GM04504 (cell line): ENCODE measurements at places on chromosomes 16 and 17.

DNA sequence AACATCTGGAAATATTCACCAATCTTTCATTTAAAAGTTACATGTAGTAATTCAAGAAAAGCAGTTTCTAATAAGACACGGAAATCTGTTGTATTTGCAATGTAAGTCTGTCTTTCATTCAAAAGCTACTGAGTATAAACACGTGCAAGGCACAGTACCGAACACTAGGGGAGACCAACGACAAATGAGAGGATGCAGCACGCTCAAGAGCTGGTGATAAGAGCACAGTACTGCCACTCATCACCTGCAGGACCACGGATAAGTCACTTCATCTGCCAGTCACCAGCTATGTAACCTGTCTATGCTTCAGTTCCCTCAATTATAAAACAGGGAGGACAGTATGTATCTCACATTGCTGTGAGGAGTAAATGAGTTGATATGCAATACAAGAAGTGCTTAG is 67.1 kb downstream of the CLEC18A start:
- no peak for DNase-seq

GRCh38 chr17:78825696-78826095 is 14.9 kb downstream of the USP36 start:
- no peak for DNase-seq

DNA sequence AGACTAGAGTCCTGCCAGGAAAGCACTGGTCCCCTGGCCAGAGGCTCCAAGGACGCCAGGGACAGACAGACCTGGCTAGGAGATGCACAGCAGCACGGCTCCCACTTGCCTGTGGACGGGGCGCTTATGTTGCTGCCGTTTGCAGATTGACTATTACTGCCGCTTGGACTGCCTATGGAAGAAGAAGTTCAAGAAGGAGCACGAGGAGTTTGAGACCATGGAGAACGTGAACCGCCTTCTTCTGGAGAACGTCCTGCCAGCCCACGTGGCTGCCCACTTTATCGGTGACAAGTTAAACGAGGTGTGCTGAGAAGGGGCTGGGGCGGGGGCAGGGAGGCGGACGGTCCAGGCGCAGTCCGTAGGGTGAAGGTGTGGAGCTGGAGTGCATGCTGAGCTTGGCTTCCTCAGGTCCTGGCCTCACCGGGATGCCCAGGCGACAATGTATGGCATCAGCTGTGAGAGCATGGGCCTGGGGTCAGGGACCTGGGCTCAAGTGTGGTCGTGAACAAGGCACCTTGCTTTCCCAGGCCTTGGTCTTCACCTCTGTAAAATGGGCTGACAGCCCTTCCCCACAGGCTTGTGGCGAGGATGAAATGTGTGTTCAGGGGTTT is 45.6 kb downstream of the ADCY7 start:
- DNase-seq = no peak

GRCh38 chr17:29148790-29149430 is 31.3 kb downstream of the MYO18A start:
- peak; percentile 83 for DNase-seq

DNA sequence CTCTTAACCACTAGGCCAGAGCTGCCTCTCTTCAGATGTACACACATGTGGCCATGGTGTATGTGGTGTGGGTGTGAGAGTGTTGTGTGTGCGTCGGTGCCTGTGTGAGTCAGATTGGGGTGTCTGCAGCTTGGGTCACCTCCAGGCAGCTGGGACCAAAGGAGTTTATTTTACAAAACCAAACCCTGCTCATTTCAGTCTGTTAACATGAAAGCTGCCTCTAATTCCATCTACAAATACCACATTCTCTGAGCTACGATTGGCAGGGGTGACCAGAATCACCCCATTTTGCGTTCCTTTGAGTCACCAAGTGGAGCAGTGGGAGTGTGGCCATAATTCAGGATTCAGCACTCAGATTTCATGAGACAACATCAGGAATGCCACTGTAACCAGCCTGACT is 105.3 kb downstream of the IRX5 start:
- peak; percentile 11 for DNase-seq

DNA sequence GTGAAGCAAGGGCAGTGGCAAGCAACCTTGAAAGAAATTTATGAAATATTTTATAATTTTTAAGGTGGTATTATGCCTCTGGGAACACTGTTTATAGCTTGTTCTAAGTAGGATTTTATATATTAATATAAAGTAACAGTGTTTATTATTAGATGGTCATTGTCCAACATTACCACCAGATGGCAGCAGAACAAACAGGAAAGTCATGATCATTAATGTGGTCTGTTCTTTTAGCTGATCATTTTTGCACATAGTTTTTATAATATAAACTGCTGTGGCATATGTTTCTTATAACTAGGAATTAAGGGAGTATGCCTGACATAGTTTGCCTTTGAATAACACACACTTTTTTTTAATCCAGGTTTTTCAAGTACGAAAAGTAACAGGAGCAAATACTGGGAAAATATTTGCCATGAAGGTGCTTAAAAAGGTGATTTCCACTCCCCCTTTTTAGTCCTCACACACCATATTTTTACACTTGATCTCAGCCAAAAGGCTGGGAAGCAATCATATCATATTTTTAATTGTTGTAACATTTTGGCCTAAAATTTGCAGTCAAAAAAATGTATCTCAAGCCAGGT is 21.4 kb downstream of the RPS6KB1 start:
- no peak for DNase-seq

- DNase-seq = no peak
Measured at GRCh38 chr17:75173526-75173925, 9.2 kb downstream of the SUMO2 start.

DNA sequence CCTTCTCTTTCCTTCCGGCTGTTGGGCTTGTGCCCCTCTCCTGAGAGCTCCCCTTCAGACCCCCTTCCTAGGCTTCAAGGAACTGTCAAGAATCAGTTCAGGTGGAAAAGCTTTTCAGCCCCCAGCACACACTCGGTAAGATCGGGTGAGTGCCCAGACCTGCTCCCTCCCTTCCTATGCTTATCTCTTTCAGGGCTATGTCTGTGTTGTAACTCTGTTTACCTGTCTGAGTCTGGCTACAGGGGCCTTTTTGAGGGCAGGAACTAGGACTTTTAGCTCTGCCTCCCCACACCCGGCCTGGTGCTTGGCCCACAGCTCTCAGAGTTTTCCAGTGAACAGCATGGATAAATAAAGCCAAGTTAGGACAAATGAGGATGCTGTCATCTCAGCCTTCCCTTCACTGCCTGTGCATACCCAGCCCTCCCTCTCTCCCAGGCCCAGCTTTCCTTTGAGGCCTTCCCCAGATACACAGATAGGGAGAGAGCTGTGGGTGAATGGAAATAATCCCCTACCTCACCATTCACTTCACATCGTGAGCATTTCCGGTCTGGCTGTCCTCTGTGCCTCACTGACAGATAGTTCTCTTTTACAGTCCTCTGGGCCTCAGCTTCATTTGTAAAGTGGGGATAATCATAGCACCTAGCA is 5.7 kb upstream of the MRPS23 start:
- no peak for DNase-seq

DNA sequence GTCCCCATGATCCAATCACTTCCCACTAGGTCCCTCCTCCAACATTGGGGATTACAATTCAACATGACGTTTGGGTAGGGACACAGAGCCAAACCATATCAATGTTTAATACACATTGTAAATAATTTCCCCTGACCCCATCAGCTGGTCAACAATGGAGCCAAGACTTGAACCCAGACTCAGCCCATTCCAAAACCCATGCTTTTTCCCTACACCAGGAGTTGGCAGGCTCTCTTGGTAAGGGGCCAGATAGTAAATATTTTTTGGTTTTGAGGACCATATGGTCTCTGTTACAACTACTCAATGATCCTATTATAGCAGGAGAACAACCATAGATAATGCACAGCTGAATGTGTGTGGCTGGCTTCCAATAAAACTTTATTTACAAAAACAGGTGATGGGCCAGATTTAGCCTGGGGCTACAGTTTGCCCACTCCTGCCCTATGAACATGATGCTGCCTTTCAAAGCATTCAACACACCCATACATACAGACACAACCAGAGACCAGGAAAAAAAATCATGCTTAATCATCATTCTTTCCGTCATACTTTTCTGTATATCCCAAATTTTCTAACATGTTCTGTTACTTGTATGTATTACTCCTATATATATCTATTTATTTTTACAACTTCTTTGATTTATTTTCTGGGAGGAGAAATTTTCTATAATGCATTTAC is 22.1 kb upstream of the MSI2 start:
- no peak for DNase-seq

- DNase-seq = no peak
Measured at GRCh38 chr17:75822119-75822799, 21.9 kb downstream of the UNC13D start.

GRCh38 chr16:51641191-51641765 is 490.2 kb upstream of the SALL1 start:
- DNase-seq = no peak

- DNase-seq = no peak
Measured at GRCh38 chr16:80611930-80612327, 71.1 kb downstream of the DYNLRB2 start.

DNA sequence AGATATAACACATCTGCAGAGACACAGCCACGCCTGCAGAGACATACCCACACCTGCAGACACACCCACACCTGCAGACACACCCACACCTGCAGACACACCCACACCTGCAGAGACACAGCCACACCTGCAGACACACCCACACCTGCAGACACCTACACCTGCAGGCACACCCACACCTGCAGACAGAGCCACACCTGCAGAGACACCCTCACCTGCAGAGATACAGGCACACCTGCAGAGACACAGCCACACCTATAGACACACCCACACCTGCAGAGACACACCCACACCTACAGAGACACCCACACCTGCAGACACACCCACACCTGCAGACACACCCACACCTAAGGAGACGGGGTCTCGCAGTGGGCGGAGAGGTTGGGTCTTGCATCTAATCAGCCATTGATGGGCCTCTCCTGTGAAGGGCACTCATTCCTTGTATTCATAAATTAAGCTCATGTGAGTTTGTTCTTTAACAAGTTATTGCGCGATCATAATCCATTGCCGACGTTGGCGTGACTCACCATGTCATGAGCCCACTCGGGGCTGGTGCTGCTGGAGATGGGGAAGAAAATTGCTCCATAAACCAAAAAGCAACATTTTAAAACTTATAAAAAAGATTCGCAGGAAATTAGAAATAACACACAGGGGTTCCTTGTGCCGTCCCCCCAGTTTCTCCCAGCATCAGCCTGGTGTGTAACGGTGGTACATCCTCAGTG is 28.9 kb upstream of the CDH15 start:
- DNase-seq = no peak

DNA sequence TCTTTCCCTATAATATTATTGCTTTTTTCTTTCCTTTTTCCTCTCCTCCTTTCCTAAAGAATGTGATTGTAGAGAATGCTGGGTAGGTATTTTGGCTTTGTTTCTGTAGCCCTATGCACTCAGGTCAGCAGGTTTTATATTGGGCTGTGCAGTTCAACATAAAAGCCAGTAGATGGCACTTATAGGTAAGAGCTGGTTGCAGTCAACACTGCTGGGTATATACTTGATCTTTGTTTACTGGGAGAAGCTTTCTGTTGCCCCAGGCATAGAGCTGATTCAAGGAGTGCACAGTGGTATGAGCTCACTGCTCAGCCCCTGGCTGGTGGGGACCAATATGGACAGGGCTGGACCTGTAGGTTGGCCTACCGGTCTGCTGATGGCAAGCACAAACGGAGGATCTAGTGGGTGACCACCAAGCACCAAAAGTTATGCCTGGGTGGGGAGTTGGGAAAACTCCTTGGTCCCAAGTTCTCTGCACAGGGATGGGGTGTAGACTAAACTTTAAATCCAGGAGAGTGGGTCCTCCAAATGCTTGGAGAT is 378.9 kb downstream of the PMP22 start:
- no peak for DNase-seq

DNA sequence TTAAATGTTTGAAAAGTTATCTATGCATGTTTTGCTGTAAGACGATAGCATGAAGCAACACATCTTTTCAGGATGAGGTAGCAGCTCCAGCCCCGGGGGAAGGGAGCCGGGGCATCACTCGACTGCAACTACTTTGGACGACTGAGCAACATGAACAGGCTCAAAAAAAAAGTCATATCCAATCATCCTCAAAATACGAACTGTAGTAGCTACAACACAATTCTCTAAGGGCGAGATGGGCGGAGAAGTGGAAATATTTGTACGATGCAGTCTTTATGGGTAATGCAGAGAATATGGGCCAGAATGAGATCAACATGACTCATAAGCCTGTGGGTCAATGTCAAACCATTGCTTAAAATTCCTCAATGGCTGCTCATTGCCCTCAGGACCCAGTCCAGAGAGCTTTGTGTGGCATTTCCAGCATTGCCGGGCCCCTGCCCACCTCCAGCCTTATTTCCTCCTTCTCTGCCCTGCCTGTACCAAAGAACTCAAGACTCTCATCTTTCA is 17.7 kb upstream of the SMURF2 start:
- DNase-seq = peak; percentile 94

DNA sequence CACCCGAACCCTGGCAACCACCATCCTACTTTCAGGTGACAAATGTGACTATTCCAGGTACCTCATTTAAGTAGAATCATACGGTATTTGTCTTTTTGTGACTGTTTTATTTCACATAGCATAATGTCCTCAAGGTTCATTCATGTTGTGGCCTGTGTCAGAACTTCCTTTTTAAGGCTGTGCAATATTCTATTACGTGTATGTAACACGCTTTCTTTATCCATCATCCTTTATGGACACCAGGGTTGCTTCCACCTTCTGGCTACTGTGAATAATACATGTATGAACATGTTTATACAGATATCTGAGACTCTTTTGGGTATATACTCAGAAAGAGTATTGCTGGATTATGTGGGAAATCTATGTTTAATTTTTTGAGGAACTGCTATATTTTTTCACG is 28.7 kb upstream of the RSL1D1 start:
- DNase-seq = no peak

DNA sequence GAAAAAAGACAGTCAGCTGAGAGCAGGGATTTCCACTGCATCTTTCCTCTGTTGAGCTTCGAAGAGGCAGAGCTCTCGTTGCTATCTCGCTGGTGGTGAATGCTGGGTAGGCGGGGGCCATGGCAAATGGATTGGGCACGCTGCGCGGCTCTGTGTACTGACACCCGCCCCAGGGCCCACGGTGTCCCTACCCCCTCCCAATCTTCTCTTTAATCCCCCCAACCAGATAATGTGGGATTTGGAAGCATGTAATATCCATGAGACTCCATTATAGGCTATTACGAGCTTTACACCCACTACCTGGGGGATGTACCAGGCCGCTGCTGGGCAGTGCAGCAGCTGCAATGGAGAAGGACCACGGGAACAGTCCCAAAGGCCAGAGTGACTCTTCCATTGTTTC is 8.3 kb downstream of the PIPOX start:
- DNase-seq = no peak

GRCh38 chr17:31130286-31131224 is 35.8 kb downstream of the NF1 start:
- DNase-seq = no peak

- peak; percentile 28 for DNase-seq
Measured at GRCh38 chr17:20922128-20922670, 120.6 kb downstream of the USP22 start.
